Right lung (tissue), 10 donors: ENCODE measurements at places on chromosomes 3 and 15.

DNA sequence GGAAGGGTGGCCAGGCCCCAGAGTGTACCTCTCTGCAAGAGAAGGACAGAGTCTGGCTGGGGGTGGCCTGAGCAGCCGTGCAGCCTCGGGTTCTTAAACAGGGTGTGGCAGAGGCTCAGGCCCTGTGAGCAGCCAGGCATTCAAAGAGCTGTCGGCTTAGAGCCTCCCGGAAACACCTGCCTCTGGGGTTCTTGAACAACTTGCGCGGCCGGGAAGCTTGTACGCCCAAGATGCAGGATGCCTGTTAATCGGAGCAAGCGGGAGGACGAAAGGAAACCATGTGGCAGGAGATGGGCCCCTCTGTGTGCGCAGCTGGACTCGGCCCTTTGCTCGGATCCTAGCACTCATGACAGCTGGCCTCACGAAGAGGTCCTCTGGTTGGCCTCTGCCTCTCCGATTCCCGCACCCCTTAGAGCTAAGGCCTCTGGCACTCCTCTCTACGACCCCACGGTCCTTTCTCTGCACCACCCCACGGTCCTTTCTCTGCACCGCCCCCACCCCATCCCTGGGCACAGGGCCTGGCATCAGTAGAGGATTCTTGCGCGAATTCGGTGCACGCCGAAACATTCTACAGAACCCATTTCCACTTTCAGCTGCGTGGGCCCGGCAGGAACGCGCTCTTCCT lies 23.9 kb upstream of the TXNRD3 start:
- no peak for DNase-seq

- DNase-seq = no peak
Measured at GRCh38 chr15:51750186-51750585, 1.2 kb upstream of the TMOD2 start.

DNA sequence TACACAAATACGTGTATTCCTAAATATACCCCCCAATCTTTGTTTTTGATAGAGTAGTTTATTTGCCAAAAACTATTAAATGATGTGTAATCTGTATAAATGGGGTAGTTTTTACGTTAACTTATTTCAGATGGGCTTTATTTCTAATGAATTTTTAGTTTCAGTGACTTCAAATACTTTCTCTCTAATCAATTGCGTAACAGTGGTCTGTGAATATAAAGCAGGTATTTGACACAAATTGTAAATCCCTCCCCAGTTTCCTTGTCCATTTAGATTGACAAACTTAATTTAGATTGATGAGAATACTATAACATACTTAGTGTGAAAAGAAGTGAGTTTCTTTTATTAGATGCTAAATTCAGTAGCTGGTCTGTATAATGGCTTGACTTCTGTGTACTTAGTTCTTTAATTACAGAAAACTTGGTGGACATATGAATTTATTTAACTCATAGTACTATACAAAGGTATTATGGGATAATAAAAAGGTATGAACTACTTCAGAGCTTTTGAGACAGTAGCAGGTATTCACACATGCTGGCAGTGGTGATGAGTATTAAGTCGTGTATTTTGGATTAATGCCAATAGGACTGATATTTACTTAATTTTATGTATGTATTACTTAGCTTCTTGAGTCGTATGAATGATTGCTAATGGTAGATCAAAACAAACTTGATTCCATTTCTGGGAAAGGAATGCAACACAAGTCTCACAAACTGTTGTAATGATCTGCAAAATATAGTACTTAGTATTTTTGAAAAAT lies 81.6 kb downstream of the STT3B start:
- DNase-seq = no peak

DNA sequence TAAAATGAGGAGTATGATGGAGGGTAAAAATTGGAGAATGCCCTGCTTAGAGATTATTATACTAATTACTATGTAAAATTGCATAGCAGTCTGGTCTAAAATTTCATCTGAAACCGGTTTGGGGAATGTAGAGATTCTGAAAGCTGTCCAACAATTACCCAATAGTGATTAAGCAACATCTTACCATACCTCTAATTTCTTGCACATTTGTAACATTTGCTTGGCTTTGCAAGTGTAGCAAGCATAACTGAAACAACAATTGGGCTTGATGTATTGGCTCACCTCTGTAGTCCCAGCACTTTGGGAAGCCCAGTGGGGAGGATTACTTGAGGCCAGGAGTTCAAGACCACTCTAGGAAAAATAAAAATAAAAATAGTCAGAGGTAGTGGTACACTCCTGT lies 17.4 kb downstream of the AADACL2 start:
- DNase-seq = peak; percentile 59

DNA sequence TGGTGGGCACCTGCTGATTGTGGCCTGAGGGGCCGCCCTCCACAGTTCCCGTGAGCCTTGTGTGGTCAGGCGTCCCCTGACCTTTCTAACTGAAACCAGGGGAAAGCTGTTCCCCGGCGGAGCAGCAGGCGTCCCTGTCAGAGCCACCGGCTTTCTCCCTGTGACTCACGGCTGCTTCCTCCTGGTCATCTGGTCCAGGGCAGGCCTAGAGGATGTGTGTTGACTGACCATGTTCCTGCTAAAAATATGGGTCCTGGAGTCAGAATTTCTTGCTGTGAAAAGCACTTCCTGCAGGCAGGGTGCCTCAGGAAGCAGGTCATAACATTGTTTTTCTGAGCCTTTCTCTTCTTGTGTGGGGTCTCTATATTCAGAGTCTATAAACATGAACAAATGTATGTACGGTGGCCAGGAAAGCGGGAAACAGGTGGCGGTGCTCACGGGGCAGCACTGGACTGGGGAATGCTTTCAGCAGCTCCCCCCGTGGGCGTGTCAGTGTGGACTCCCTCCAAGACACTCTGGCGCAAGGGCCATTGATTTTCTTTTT lies 38.4 kb upstream of the CGNL1 start:
- no peak for DNase-seq
